ENCODE measurements at places on chromosomes 1 and 21.

DNA sequence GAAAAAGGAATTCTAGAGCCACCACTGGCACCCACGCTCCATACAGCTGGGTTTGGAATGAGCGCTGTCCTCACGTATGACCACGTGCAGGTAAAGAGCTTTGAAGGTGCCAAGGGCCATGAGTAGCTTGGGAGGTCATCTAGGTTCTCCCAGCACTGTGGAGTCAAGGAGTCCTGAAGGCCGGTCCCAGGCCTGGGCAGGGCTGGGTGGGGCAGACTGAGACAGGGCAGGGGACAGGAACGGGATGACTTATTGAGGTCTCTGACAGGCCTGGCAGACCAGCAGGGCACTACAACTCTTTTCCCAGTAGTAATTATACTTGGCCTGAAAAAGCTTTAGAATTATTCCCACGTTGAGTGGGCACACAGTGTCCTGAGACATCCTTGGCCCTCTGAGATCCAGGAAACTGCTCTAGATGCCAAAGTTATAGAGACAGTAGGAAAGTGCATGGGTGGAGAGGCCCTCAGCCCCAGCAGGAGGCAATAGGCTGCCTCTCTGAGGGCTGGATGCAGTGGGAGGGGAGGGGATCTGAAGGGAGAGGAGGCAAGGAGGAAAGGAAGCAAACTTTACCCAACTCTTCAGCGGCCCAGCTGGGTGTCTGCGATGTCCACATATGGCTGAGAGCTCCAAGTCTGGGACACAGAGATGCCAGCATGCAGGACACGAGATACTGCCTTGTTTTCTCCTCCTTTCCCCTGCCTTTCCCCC is 1.8 kb upstream of the CDA start:
- no peak for DNase-seq

DNA sequence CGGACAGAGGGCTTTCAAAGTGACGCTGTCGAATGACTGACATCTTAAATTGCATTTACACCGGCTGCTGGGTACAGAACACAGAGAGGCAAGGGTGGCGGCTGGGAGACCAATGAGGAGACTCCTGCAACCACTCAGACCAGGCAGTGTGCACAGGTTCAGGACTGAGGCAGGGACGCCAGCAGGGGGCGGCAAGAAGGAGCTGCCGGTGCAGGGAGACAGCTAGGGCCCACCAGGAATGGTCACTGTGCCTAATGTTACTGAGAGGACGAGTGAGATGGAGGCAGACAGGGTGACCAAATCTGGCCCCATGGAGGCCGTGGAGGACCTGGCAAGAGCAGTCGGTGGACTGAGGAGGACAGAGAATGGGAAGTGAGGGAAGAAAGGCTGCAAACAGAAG is 23.5 kb downstream of the GLIS1 start:
- DNase-seq = peak; percentile 31

GRCh38 chr1:106620521-106620954 is 435.9 kb upstream of the PRMT6 start:
- no peak for DNase-seq

GRCh38 chr1:231935856-231936255 is 309.3 kb downstream of the DISC1 start:
- DNase-seq = no peak

GRCh38 chr1:201556841-201557571 is 18.1 kb downstream of the NAV1 start:
- no peak for DNase-seq
